ENCODE measurements at places on chromosomes 7 and 10.

DNA sequence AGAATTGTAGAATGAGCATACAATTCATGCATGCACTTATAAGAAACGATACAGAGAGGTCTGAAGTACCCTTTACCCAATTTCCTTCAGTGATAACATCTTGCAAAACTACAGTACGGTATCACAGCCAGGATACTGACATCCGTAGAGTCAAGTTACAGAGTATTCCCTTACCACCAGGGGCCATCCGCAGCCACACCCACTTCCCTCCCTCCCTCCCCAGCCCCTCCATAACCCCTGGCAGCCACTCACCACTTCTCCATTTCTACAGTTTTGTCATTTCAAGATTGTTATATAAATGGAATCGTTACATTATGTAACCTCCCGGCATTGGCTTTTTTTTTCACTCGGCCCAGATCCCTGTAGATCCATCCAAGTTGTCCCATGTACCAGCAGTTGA, 113.6 kb upstream of the RET start:
- DNase-seq: no peak

DNA sequence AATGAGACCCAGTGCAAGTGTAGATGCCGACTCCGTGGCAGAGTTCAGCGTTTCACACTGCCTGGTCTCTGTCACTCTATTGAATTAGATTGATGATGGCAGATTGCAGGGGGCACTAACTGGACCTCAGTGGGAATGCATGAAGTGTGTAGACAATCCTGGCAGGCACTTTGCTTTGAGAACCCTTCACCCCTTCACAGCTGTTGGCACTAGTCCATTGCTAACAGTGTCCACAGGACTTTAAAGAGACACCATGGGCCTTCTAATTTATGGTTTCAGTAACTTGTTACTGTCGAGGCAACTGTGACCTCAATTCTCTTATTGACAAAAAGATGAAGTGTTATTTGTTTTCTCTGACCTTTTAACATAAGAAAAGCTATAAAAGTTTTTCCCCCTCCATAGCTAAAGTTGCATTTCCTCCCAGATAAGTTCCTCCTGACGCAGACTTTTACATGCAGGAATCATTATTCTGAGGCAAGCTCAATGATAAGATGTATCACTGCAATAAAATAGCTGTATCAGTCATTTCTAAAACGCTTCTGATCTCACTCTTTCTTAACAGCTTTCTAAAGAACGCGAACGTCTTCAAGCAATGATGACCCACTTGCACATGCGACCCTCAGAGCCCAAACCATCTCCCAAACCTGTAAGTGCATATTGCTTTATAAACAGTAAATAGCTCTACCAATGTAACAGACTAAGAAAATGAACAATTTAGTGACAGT, 238.9 kb downstream of the FOXP2 start:
- no peak for DNase-seq

DNA sequence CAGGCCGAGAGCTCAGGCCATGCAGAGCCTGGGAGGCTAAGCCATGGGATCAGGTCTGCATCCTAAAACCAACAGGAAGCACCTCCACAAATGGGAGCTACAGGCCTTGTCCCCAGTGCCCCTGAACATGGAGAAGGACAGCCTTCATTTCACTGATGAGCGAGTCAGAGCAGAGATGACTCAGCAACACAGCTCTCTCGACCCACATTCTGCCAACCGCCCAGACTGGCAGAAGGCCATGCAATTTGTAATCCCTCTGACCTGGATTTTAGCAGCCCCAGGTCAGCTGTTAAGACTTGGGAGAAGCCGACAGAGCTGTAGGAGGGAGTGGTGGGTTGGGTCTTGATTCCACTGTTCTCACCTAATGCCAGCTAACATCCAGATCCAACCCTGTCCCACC, 25.5 kb downstream of the VOPP1 start:
- DNase-seq: no peak

- DNase-seq: no peak
Measured at GRCh38 chr10:86366902-86367151, 232 bp upstream of the GRID1 start.

DNA sequence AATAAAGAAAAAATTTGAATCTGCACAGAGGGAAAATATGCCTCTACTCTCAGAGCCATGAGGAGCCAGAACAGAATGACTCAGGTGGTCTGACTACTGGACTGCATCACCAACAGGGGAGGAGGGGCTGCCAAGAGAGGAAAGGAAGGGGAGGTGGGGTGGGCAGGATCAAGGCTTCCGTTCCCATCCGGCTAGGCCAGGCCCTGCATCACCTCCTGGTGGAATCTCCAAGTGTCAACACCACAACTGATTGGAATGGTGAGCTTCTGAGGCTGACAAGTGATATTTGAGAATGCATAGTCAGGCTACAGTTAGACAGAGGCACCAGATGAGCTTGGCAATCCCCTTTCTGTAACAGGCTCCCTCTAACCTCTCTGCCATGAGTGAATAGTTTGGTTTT, 10.4 kb upstream of the GPR26 start:
- DNase-seq: no peak

DNA sequence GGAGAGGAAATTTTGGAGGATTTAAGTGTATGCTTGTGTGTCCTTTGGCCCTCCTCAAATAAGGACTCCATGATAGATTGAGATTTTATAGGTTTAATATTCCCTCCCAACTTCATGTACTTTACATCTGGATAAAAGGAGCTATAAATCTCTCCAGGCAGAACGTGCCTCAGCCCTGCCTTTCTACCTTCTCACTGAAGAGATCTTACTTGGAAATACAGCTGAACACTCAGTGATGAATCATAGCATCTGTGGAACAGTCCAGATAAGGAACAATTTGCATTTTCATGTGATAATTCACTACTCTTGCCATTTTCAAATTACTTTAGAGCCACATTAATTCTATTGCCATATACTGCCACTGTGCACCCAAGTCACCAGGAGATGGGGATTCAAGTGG, 364.6 kb upstream of the PODXL start:
- no peak for DNase-seq

- DNase-seq: no peak
Measured at GRCh38 chr10:101588879-101589278, 758 bp downstream of the DPCD start.

DNA sequence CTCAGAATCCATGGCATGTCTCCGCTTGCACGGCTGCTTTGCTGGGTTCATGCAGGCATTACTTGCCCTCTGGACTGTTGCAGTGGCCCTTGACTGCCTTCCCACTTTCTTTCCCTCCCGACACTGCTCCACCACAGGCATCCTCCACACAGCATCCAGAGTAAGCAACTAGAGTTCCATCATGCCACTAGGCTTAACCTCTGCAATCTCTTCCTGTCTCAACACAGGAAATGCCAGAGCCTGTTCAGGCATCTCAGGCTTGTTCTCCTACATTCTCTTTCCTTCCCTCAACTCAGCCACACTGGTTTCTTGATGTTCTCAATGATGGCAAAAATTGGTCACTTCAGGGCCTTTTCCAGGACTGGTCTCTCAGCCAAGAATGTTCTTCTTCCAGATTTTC, 284.5 kb upstream of the KLF6 start:
- DNase-seq: no peak

DNA sequence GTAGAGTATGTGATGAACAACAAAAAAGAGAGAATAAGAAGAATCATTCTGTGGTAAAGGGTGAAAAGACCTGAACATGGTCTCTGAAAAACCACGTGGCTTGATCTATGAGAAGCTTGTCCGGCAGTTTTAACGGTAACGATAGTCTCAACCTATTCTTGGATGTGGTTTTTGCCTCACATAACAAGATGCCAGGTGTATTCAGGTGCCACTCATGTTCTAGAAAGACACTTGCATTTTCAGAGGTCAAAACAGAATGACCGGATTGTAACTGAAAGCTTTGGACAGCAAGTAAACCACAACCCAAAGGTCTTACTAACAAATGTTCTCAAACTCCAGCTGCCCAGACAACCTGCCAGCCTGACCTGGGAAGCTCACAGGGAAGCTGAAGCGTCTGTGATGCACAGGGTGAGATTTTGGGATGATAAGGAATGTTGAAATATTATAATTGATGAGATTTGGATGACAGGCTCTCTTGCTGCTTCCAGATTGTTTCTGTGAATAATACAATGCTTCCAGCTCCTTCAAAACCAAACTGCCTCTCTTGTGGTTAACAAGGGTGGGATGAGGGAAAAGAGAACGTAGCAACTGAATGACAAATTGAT, 137.4 kb upstream of the GRB10 start:
- DNase-seq: no peak

- no peak for DNase-seq
Measured at GRCh38 chr10:84424731-84425167, 96.4 kb downstream of the CCSER2 start.

GRCh38 chr10:42970451-42971250, 106.2 kb upstream of the RET start:
- no peak for DNase-seq

- DNase-seq: no peak
Measured at GRCh38 chr7:1418505-1419309, 40.6 kb downstream of the MICALL2 start.

GRCh38 chr7:139702313-139702731, 75.5 kb downstream of the HIPK2 start:
- no peak for DNase-seq

DNA sequence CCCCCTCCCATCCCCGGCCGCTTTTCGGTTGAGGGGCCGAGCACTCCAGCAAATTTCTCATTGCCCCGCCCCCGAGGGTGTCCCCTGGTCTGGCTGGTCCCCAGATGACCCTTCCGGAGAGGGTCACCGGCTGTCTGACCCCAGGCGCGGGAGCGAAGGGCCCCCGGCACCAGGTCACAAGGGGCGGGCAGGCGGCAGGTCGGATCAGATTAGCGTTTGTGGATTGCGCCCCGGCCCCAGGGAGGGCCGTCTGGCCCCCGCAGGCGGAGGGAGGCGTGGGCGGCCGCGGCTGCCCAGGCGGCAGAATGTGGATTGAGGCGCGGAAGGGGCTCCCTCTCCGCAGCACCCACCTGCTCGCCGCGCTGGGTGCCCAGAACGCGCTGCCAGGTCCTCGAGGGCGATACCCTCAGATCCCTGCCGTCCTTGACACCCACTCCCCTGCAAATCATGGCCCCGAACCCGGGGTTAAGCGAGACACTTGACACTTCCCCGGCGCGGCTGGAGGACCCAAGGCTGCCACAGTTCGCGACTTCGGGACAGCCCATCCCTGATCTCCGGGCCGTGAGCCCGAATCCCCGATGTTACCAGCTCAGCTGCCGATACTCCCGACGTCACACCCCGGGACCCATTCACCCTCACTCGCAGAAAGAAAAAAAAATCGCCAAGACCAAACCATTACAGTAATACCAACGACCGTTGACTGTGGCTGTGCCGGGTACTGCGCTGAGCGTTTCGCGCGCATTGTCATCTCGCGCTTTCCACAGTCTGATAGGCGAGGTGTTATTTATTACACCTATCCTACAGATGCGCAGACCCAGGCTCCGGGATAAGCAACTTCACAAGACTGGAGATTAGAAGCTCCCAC, 953 bp downstream of the NODAL start:
- DNase-seq: no peak

- DNase-seq: no peak
Measured at GRCh38 chr7:108310351-108310750, 145.9 kb downstream of the NRCAM start.

DNA sequence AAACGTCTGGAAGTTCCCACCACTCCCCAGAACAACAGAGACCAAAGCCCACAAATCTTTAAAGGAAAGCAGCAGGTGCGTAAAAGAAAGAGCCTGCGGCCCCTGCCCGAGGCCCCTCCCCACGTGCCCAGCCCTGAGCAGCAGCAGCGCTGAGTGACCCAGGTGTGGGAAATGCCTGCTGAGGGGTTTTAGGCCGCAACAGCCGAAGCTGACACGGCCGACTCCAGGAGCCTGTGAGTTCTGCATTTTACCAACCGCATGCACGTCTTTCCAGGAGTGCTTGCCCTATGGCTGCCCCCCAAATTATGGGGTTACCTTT, 1.6 kb upstream of the KNDC1 start:
- DNase-seq: no peak

DNA sequence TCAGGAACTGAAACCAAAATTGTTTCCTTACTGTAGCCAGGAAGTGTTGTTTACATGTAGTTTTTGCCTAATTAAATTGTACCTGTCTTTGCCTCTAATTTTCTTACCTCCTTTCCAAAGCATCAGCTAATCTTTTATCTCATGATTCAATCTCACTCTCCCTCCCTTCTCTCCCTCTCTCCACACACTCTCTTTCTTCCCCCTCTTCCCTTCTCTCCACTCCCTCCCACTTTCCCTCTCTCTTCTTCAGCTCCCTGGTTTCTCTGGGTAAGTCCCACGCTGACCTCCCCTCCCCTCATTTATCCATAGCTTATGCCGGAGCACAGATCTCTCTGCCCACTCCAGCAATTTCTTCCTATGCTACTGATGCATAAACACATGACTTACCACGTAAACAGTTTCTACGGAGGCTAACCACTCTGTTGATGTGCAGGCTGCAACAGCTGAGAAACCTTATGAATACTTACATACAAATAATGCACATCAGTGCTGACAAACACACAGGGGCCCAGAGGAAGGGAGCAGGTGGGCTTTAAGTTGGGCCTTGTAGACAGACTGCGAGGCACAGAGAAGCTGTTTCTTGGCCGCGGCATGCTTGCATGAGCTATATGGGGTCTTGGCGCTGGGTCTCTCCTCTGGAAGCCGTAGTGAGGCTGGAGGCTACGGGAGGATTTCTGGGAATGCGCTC, 174.4 kb upstream of the PLXNA4 start:
- no peak for DNase-seq

- no peak for DNase-seq
Measured at GRCh38 chr10:45147000-45147399, 146.3 kb downstream of the ZNF22 start.

DNA sequence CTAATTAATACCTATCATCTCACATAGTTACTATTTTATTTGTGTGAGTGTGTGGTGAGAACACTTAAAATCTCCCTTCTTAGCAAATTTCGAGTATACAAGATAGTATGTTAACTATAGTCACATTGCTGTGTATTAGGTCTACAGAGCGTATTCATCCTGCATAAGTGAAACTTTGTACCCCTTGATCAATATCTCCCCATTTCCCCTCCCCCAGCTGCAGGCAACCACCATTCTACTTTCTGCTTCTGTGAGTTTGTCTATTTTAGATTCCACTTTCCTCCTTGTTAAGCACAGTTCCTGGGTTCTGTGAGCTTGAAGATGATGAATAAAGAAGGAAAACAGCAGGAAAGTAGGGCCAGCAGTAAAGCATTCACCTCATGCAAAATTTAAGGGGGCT, 42.4 kb downstream of the MRPS33 start:
- DNase-seq: no peak

DNA sequence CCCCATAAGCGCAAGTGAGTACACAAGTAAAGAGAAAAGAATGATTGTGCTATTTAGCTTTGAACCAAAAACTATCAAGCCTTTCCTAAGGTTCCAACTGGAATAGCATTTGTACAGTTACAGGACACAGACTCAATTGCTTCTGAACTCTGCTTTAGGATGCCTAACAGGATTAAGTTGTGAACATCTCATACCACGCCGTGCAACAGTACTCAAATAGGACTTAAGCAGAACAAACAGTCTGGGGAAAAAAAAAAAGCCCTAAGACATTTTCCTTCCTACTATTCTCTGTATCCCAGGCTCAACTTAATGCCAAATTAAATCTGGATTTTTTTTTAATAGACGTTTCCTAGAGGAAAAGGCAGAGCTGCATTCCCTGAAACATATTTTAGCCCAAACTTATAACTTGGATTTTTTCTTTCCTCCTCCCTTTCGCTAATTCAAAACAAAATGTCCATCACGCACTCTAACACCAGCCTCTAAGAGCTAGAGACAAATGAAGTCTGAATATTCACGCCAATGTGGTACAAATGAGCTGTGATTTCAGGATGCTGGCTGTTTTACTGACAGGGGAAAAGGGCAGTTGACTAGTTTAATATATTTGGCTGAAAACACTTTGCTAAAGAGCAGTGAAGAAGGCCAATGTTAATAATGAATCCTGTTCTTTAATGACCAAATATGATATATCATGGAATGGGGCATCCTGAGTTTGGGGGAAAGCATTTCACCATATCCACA, 68.6 kb downstream of the CALD1 start:
- no peak for DNase-seq
